ENCODE measurements at places on chromosomes 12 and 14.

- DNase-seq = no peak
Measured at GRCh38 chr14:53742233-53742620, 214.4 kb downstream of the BMP4 start.

- DNase-seq = no peak
Measured at GRCh38 chr12:65081496-65081895, 39.6 kb downstream of the WIF1 start.

DNA sequence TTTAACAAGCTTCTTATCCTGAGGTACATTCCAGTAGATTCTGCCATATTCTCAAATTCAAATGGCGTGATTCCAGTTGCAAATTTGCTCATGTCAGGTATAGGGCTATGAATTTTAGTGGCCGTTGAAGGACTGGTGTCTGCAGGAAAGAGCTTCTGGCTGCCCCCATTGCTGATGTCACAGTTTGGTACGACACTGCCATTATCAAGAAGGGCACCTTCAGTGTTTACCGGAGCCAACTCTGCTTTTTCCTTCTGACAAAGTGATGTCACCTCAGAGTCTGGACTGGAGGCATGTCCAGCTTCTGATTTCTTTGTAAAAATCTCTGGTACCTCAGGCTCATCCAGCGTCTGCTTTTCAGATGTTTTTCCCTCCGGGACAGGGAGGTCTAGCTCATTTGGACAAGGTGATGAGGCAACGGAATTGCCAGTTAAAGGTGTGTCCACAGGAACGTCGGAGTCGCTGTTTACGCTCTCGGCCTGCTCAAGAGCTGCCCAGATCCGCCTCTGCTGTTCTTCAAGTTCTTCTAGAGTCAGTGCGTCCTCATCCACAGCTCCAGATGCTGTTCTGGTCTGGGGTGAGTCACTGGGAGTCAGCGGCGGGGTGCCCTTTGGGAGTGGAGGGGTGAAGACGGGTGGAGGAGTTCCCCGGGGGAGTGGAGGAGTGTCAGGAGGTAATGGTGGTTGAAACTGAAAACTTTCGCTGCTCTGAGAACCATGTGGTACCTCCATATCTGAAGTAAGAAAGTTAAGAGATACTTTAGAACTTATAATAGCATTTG lies 27.0 kb downstream of the ZCCHC8 start:
- no peak for DNase-seq

- no peak for DNase-seq
Measured at GRCh38 chr12:123891516-123892179, 81.0 kb downstream of the CCDC92 start.

DNA sequence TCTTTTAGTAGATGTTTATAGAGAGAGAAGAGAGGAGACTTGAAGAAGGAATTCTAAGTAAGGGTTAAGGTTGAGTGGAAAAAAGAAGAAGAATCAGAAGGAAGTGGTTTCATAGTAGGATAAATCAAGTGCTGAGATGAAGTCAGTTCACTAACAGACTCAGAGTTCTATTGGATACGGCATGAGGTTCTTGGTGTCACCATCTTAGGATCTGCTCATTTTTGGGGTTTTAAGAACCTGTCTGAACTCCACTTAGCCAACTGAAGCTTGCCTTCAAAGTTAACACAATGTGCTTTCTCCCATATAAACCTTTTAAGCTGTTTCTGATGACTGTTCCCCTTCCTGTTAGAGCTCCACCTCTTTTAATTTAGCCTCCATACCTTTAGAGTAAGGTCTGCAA lies 152.6 kb downstream of the PRKCH start:
- no peak for DNase-seq

DNA sequence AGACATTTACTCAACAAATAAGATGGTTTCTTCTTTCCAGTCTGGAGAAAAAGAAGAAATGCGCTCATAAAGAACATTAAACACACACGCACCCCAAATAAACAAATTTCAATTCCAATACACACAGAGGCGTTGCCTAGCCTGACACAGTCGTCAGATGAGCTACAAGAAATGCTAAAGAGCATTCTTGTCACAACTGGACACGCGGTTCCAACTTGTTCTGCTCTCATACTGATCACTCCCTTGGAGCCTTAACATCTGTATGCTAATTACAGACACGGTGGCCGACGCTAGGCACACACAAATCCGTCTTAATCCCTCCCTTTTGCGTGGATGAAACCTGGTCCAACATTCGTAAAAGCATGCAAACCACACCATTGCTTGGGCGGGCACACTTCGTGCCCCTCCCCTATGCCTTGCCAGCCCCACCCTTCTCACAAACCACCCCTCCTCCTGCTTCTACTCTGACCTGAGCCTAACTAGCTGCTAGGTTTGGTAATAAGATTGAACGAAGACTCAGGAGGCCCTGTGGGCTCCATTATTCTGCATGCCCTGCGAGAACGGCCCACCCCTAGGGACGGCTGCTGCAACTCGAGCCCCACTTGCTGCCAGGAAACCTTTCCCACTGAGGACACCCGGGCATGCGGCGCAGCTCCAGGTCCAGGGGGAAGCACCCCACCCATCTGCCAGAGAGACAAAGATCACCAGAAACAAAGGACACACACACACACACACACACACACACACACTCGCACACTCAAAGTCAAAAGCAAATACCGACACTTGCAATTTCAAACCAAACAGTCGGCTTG lies 1.2 kb downstream of the KCNK10 start:
- no peak for DNase-seq

GRCh38 chr12:132574271-132574996 lies 35.9 kb downstream of the LRCOL1 start:
- no peak for DNase-seq

- DNase-seq = no peak
Measured at GRCh38 chr12:66594688-66595087, 84.2 kb downstream of the GRIP1 start.

DNA sequence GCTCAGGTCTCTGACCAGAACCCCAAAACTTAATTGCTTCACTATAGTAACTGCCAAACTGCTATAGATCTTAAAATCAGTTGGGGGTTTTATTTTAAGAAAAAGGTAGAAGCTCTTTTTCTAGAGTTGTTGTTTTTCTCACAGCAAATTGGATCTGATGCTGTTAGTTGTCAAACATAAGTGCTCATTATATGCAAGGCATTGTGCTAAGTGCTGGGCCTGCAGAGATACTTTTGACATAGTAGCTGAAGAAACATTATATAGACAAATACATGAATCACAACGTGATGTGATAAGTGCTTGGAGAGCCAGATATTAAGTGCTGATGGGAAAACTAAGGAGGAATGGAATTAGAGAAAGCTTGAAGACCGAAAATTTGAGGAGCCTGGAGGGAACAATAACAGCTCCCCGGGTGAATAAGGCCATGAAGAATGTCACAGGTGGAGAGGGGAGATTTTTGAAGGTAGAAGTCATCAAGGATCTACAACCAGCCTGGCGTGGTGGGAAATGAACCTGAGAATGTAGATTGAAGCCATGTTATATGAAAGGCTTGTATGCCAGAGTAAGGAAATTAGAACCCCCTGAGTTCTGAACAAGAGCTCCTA lies 126.5 kb downstream of the DYRK2 start:
- no peak for DNase-seq

- no peak for DNase-seq
Measured at GRCh38 chr14:58994130-58994529, 194.3 kb upstream of the DAAM1 start.

DNA sequence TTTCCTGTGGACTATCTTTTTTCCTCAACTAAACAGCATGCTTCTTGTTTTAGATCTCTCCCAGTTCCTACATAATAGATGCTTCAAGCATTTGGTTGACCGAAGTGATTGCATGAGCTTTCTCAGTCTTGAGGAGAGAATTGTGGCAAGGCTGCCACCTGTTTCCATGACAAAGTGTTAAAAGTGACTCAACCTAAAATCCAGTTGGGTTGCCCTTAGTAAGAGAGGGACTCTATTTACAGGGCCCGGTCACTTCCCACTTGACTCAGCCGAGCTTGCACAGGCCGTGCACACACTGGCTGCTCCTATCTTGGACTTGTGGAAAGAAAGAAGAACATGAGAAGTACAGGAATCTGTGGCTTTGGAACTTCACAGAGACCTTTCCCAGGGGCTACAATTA lies 2.1 kb upstream of the B4GALNT3 start:
- no peak for DNase-seq

- DNase-seq = no peak
Measured at GRCh38 chr12:63090716-63091115, 60.3 kb downstream of the AVPR1A start.
